GM13977 (cell line): ENCODE measurements at places on chromosomes 12 and 14.

GRCh38 chr12:124410354-124411175 lies 115.7 kb downstream of the RFLNA start:
- DNase-seq: no peak

- DNase-seq: no peak
Observed at GRCh38 chr14:94769391-94770250, at the start of gene GSC. Gene GSC, minus strand, starts transcription at chr14:94770113. Its CDS starts 98 bp downstream, at chr14:94770015.

- DNase-seq: no peak
Observed at GRCh38 chr14:25095736-25096437, 45.9 kb upstream of the STXBP6 start.

- no peak for DNase-seq
Observed at GRCh38 chr14:51825926-51826325, 34.5 kb upstream of the GNG2 start.
